Activated CD8-positive, alpha-beta memory T cell treated with anti-CD3 and anti-CD28 coated beads for 4 hours (primary cell): ENCODE measurements at places on chromosomes 7 and 10.

DNA sequence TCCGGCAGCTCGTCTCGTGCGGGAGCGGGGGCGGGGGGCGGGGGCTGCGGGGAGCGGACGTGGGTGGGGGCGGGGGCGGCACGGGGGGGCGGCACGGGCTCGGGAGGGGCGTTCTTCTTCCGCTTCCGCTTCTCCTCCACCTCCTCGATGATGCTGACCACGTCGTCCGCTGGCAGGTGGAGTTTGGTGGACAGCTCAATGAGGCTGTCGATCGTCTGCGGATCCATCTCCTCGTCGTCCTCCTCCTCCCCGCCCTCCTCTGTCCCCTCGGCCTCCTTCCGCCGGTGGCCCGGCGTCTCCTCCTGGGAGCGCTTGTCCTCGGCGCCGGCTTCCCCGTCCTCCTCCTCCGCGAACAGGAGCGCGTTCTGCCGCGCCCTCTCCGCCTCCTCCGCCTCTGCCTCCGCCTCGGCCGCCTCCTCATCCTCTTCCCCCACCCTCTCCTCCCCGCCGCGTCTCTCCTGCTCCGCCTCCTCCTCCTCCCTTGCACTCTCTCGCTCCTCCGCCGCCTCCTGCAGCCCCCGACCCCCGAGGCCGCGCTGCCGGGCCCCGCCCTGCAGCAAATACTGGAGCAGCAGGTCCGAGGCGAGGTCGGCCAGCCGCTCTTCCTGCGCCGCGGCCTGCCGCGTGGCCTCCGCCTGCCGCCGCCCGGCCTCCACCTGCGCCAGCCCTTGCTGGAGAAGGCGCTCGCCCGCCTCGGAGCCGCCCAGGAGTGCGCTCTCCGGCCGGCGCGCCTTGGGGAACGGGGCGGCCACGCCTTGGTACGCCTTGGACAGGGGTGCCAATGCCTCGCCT is 1.9 kb downstream of the VGF start:
- no peak for DNase-seq

- DNase-seq, result no peak
Observed at GRCh38 chr7:71595176-71595575, 463.2 kb downstream of the GALNT17 start.

- no peak for DNase-seq
Observed at GRCh38 chr7:38222481-38223096, 44.5 kb downstream of the STARD3NL start.

GRCh38 chr10:113928830-113929229 is 74.4 kb downstream of the NHLRC2 start:
- DNase-seq, result no peak

DNA sequence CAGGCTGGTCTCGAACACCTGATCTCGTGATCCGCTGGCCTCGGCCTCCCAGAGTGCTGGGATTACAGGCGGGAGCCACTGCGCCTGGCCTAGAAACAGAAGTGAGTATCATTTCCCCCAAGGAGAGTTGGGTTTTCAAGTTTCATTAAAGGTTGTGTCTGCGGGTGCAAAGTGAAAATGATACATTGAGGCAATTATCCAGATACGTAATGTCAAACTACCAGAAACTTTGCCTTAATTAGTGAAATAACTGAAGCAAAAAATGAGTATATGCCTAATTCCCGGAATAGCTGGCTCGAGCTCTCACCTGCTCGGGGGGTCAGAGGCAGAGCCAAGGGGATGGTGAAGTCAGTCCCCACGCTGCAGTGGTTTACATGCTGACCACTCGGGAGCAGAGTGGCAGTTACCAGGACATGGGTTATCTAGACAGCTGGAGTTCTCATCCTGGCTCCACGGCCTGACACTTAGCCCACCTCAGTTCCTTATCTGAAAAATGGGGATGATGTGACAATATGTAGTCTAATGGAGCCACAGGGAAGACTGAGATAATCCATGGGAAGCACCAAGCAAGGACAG is 25.5 kb downstream of the CHST15 start:
- no peak for DNase-seq

DNA sequence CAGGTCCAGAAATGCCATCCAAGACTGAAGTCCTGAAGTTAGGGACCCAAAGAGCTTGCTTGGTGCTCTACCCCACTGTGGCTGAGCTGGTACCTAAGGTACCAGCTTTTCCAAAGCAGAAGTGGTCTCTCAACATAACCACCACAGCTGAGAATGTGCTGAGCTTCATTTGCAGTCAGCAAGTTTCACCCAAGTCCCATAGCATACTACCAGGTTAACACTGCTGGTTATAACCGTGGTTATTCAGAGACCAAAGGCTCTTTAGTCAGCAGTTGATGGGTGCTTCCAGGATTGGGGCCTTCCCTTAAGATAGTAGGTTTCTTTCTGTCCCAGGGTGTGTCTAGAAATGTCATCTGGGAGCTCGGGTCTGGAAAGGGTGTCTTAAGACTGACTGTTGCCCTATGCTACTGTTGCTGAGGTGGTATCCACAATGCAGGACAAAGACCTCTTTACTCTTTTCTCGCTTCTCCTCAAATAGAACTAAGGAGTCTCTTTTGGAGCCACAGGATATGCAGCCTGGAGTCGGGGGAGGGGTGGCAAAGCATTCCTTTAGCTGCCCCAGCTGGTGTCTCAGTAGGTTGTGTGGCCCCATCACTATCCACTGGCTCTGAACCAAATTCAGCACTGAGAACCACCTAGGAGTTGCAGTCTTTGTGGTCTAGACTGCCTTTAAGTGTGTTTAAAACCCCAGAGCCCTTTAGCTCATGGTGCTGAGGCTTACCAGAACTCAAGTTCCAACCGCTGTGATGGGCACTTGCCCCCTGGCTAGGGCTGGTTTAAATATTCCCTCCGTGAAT is 354.9 kb upstream of the SEMA3C start:
- no peak for DNase-seq

GRCh38 chr7:69211336-69211735 is 386.9 kb upstream of the AUTS2 start:
- DNase-seq, result no peak

GRCh38 chr10:20202337-20202736 is 386.1 kb downstream of the PLXDC2 start:
- DNase-seq, result no peak

- no peak for DNase-seq
Observed at GRCh38 chr7:8353991-8354390, 79.4 kb upstream of the NXPH1 start.

GRCh38 chr7:136509466-136509865 is 359.0 kb upstream of the CHRM2 start:
- DNase-seq, result no peak

DNA sequence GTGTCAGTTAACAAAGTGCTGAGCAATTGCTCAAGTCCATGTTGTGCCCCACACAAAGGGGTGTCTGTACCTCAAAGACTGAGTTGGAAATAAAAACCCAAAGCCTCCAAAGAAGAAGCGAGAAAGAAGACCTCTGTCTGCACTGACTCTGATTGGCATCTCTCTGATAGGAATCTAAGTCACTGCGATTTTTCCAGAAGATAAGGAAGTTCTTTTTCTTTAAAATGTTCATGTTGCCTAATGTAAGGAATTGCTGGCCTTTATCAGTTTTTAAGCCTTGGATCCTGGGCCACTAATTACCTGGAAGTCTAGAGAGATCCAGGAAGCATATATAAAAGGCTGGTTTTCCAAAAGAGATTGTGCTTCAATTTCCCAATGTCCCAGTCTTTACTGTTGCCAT is 24.1 kb upstream of the MET start:
- no peak for DNase-seq
